SHP77 (cell line): ENCODE measurements at places on chromosomes 12 and 14.

DNA sequence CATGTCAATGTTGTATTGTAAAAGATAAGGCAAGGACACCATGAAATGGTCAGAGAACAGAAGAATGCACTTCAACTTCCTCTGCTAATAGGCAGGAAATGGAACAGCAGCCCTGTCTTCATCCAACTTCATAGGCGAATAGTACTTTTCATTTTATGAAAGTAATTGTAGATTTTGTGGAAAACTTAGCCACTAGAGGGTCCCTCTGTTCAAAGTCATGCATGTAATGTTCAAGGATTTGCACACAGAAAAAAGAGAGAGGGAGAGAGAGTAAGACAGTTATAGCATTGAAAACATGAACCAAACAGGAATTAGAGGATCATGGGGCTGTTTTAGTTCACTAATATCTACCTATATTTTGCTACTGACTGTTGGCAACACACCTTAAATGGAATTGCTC, 172.2 kb downstream of the FLRT2 start:
- DNase-seq: no peak

- no peak for DNase-seq
Observed at GRCh38 chr12:118238888-118239287, 103.0 kb downstream of the PEBP1 start.

GRCh38 chr12:41972196-41972595, 172.5 kb downstream of the GXYLT1 start:
- no peak for DNase-seq

DNA sequence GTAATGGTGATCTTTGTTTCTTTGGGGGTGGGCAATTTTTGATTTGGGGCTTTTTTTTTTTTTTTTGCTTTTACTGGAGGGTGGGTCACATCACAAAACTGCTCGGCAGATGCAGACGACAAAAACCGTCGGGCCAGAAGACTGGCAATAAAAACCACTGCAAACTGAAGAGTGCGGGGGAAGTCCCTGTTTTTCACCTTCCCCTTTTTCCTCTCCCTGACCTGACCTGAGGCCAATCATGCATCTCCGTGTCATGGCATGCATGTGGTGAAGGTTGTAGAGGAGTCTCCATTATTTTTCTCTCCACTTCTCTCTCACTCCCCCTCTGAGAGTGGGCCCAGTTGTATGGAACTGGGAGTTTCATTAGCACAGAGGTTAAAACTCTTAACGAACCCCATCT, 57.5 kb downstream of the AP5M1 start:
- DNase-seq: no peak

- DNase-seq: no peak
Observed at GRCh38 chr12:111174251-111174960, 194.5 kb downstream of the PHETA1 start.

- no peak for DNase-seq
Observed at GRCh38 chr14:104855532-104856090, 9.5 kb upstream of the CEP170B start.

DNA sequence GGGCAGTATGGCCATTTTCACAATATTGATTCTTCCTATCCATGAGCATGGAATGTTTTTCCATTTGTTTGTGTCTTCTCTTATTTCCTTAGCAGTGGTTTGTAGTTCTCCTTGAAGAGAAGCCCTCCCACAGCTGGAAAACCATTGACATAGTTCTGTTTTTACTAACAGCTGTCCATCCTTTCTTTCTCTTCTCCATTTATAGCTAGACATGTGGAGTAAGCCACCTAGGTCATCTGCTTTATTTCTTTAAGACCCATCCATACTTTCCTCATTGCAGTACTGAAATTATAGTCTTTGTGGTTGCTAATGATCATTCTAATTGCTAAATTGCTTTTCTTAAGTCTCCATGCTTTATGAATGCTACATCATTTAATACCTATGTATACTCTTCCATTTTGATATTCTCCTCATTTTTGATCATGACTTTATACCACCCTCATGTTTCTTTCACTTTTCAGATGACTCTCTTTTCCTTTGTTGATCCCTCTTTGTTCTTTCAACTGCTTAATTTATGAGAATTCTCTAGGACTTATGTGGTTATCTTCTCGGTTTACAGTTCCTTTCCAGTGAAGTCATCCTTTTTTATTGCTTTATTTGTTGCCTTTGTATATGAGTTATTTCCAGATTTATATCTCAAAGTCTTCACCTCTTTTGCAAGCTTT, 114.2 kb downstream of the PCNX1 start:
- DNase-seq: no peak

GRCh38 chr14:77543637-77544334, 45.2 kb upstream of the ISM2 start:
- no peak for DNase-seq

DNA sequence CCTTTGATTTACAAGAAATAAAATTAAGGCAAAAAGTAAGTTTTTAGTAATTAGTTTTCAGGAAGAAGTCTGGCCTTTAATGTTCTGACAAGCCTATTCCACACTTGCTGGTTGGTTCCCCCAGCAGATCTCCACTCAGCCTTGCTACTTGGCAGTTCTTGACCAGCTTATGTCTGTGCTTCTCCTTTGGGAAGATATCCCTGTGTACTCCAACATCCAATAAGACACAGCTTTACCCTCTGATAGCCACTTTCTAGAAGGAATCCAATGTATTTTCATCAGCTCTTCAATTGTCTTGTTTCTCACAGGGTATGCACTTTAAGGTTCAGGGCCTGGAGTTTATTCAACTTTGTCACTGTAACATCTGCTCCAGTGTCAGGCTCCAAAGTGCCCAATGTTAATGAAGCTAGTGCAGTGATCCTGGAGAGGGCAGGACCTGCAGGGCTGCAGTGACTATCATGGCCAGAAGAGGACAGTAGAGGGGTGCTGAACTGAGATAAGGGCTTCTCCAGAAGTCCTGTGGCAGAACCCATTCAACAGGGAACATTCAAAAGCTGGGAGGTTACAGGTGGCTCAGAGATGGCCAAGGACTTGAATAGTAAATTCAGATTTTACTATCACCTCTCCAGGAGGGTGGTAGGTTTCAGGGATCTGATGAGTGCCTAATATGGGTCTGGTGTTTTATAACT, 22.9 kb downstream of the JKAMP start:
- DNase-seq: peak; percentile 75

- no peak for DNase-seq
Observed at GRCh38 chr14:51744372-51745130, 92.8 kb downstream of the FRMD6 start.

- no peak for DNase-seq
Observed at GRCh38 chr14:38291681-38292467, 36.0 kb upstream of the CLEC14A start.

DNA sequence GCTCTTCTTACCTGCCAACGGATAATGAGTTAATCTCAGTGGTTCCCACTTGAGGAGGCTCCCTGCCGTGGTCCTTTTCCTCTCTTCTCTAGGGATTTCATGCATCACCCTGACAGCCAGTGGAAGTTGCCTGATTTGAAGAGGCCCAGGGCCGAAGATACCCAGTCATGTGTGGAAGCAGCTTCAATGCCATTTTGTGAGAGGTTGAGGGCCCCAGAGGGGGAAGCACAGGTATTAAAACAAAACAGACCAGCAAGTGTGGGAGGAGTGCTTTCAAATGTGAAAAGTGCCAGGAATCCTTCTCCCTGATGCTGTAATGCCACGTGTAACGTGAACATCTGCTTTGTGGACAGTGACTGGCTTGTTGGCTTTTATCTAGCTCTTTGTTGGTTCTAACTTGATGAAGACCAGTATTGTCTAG, 1.5 kb downstream of the TCP11L2 start:
- DNase-seq: no peak

GRCh38 chr14:53979747-53980642, 23.4 kb upstream of the BMP4 start:
- no peak for DNase-seq

- DNase-seq: no peak
Observed at GRCh38 chr14:91523972-91524371, 13.9 kb upstream of the PPP4R3A start.
